ENCODE measurements at places on chromosomes 11 and 22.

GRCh38 chr22:44107340-44107739 is 73.4 kb upstream of the PARVG start:
- no peak for DNase-seq

- no peak for DNase-seq
Observed at GRCh38 chr11:94678901-94679300, 89.3 kb upstream of the AMOTL1 start.

DNA sequence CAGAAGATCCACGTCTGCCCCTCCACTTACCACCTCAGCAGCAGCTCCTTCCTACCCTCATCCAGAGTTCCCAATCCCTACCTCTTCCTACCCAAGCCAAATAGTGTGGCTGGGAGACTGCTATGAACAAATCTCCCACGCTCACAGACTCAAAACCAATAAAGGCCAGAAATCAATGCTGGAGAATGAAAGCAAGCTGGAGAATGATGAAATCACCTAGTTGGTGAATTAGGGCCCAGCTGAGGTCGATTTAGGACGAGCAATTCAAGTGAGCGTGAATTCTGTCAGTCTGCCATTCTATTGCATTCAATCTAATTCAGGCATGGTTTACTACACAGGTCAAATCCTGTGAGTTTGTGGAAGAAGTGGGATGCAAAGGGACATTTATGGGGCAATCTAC is 22.5 kb downstream of the COMMD9 start:
- no peak for DNase-seq

- DNase-seq, result no peak
Observed at GRCh38 chr11:6084587-6084986, 22.9 kb upstream of the OR56B4 start.

DNA sequence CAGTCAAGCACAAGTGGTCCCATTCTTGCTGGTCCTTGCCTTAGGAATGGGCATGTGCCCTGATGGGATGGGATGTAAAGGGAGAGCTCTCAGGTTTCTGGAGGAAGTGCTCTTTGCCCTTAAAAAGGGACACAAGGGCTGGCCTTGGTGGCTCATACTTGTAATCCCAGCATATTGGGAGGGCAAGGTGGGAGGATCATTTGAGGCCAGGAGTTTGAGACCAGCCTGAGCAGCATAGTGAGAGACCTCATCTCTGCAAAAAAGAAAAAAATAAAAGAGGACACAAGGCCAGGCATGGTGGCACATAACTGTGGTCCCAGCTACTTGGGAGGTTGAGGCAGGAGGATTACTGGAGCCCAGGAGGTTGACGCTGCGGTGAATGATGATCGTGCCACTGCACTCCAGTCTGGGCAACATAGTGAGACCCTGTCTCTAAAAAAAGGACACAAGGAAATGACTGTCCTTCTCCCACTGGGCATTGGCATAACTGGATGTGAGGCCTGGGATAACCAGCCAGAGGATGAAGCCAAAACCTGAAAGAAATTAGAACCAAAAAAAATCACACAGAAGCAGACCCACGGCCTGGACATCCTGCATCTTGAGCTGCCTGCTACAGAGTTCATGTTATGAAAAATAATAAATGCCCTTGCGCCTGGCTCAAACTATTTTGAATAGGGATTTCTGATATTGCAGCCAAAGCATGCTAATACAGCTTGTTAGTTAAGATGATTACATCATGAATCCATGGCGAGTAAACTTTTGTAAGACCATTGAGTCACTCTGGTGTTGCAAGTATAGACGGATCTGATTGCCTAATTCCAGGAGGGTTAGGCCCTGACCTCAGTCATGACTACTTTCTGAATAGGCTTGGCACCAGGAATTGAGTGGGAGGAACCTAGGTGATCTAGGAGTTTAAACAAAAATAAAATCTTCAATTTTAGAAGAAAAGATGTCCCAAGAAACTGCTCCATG is 12.9 kb upstream of the CRKL start:
- no peak for DNase-seq

GRCh38 chr11:62747475-62748160 is 6.3 kb downstream of the ZBTB3 start:
- no peak for DNase-seq

DNA sequence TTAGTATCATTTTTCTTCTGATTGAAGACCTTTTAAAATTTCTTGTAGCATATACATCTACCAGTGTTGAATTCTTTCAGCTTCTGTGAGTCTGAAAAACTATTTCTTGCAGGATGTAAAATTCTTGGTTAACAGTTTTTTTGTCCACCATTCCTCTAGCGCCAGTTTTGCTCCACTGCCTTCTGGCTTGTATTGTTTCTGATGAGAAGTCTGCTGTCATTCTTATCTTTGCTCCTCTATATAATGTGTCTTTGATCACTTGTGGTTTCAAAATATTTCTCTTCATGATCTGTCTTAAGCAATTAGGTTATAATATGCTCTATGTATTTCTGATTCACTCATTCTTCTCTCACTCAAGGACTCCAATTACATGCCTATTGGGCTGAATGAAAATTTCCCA is 152.3 kb downstream of the INSC start:
- DNase-seq, result no peak

DNA sequence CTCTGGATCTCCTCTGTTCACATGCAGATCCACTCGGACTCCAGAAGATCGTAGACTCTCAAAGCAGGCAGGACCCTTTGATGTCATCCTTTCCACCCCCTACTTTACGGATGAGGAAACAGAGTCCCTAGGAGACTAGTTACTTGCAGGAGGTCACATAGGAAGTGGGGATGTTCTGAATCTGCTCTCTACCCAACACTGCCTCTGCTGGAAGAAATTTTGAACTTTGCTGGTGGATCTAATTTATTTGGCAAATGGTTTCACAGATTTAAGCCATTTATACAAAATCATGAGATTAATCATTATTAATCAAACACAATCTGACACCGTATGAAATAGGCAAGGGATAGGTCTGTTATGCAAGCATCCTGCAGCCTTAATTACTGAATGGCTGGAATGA is 55.0 kb upstream of the USP47 start:
- DNase-seq, result no peak

- DNase-seq, result no peak
Observed at GRCh38 chr11:93741882-93742226, 382 bp downstream of the C11orf54 start.

- DNase-seq, result no peak
Observed at GRCh38 chr11:127191689-127192088, 191.1 kb upstream of the KIRREL3 start.

GRCh38 chr22:27329131-27329850 is 472.3 kb downstream of the MN1 start:
- DNase-seq, result no peak

DNA sequence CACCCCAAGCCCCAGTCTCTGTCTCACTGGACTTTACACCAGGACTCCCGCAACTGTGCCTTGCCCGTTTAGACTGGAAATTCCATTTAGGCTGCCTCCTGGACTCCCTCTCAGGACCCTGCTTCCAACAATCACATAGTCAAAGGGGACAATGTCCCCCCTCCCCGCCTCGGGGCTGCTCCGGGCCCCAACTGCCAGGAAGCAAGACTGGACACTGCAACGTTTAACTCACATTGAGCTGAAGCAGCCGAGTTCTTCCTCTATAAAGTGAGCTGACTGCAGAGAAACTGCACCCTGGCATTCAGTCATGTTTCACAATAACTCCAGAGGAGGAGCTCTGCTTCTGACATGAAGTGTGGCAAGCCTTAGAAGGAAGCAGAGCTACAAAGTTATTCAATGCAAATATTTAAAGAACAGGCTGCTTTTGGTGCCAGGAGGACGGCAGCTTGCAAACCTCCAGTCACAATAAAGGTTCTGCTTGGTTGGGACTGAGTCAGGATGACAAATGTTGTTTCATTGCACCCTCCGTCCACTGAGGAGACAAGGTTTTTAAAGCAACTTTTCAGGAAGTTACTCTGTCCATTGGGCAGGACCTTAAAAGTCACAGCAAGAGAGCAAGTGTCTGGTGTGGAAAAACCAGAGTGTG is 19.9 kb downstream of the PACSIN2 start:
- DNase-seq, result no peak

DNA sequence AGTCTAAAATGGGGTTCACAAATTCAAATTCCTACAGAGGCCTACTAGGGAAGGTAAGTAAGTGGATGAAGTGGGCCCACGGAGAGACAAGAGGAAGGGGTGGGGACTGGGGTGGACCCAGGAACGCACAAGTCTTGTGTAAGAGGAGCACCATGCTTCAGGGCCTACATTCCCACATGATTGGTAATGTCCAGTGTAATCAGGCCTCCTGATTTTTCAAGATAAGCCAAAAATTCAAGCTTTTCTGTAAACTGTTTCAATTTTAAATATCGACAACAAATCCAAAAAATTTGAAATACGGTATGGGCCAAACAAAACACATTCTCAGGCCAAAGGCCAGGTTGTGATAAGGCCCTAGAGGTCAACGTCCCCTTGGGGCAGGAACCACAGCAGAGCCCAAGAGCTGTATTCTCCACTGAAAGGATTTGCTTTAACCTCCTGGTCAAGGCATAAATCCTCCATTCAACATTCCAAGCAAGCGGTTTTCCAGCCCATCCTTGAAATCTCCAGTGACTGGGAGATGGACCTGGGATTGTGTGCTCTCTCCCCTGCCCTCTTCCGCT is 116.4 kb downstream of the TRIM29 start:
- DNase-seq, result no peak

DNA sequence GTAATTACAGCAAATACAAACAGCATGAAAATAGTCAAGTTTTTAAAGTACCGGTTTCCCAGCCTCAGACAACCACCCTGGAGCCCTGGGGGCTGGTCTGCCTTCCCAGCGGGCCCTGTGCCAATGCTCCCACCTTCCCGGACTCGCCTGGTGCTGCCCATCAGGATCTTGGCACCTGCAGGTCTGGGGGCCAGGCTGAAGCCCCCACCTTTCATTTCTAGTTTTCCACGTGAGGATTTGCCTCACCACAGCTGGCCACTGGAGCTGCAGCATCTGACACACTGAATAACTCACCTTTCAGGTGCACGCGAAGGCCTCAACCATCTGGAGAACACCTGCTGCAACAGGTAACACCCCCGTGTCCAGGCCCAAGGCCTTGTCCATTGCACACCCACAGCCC is 108.7 kb upstream of the THY1 start:
- DNase-seq, result no peak

DNA sequence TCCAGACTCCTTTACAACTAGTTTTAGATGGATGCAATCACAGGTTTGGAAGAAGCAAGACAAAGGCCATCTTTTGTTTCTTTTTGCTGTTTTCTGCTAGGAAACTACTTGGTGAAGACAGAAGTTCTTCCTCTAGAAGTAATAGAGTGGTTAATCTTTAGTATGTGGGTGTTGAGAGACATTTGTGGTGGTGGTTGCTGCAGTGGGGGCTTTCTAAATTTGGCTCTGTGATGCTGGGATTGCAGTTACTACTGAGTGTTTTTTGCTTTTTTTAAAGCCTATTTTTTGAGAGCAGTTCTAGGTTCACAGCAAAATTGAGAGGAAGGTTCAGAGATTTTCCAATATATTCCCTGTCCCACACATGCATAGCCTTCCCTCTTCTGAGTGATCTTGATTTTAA is 120.0 kb downstream of the AASDHPPT start:
- DNase-seq, result no peak

GRCh38 chr11:9150926-9151325 is 59.5 kb upstream of the SCUBE2 start:
- DNase-seq, result no peak

GRCh38 chr22:46598737-46599424 is 21.3 kb upstream of the GRAMD4 start:
- DNase-seq, result no peak

DNA sequence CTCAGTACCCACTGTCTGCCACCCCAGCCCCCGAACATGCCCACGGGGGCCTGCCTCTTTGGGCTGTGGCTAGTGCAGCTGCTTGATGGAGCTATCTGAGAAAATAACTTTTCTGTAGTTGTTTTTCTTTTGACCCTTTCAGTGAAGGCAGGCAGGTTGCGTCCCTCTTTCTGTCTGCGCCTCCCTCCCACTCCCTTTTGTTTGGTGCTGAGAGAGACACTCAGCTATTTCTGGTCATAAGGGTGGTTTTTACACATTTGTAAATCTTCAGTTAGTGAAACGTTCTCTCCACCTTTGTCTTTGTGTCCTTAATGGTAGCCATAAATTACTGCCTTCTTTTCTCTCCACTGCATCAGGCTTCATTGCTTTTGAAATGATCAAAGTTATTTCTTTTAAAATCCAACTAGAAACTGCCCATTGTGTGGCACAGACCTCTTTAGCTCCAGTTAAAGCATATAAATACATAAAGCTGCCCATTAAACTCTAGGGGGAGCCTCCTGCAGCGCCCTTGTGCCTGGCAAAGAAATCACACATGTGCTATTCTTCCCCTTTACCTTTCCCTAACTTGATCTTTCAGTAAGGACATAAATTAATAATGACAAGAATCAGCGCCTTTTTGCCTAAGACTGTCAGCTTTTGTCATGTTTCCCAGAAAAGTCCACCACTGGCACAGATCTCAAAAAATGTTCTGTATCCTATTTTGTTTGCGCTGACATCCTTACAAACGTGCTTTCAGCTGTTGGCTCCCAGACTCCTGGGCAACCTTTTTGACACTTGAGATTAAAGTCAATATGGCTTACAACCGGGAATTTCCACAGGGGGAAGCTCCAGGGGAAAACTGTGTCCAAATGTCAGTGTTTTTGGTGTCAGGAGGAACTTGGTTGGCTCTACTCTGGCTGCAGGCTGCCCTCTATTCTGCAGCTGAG is 1.7 kb upstream of the SCUBE2 start:
- no peak for DNase-seq

GRCh38 chr11:37786214-37786755 is 1188.2 kb upstream of the RAG2 start:
- DNase-seq, result no peak

DNA sequence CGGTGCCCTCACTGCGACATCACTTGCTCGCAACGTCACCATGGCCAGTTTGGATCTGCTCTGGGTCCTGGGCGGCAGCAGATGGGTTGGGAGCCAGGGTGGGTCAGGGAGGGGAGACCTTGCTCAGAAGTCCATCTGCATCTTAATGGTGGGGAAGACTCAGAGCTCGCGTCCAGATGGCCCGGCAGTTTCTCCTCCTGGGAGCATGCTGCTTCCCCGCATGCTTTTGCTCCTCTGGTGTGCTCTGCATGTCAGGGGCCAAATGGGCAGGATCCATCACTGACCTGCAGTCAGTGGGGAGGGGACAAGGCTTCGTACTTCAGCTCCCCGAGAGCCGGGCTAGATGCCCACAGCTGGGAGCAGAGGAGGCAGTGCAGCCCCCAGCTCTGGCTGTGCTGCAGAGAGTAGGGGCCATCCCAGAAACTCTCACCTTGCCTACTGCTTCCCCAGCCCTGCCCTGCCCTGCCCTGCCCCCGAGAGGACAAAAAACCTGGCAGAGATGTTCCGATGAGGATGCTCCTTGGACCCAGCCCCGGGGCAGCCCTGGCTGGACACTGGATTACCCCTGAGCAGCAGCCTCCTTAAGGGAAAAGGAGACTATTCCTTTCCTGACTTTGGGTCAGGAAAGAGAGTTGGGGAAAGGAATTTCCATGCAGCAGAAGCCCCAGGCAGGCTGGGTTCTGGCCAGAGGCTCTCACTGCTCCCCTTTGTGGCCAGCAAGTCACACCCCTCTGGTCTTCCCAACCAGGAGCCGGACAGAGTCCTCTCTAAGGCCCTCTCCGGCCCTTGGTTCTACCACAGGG is 149.9 kb downstream of the PKNOX2 start:
- DNase-seq, result no peak

Measured in stimulated activated CD4-positive, alpha-beta T cell treated with anti-CD3 and anti-CD28 coated beads, Interleukin-2, amount 100 ng/mL, for 4 hours (primary cell).